Activated CD4-positive, alpha-beta T cell treated with anti-CD3 and anti-CD28 coated beads for 1 hour (primary cell): ENCODE measurements at places on chromosomes 13 and 19.

GRCh38 chr19:1611353-1611752 is 6.1 kb upstream of the UQCR11 start:
- no peak for DNase-seq

- no peak for DNase-seq
Measured at GRCh38 chr13:39536906-39537305, 66.1 kb downstream of the LHFPL6 start.

- DNase-seq, result no peak
Measured at GRCh38 chr19:1944088-1944915, 3.3 kb downstream of the CSNK1G2 start.

DNA sequence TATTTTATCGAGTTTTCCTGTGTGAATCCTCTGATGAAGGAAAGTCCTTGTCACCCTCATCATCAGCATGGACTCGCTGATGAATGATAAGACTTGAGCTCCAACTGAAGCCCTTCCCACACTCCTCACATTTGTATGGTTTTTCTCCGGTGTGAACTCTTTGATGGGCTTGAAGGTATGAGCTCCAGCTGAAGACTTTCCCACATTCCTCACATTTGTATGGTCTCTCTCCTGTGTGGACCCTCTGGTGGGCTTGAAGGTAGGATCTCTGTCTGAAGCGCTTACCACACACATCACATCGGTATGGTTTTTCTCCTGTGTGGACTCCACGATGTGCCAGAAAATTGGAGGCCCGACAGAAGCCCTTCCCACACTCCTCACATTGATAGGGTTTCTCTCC is 21.7 kb downstream of the ZNF45 start:
- no peak for DNase-seq

GRCh38 chr19:3313199-3313575 is 53.2 kb upstream of the NFIC start:
- DNase-seq, result no peak

- no peak for DNase-seq
Measured at GRCh38 chr13:42832341-42833096, 51.1 kb downstream of the FAM216B start.

- no peak for DNase-seq
Measured at GRCh38 chr19:32558607-32559228, 22.3 kb upstream of the PDCD5 start.
